HT-29 (cell line): ENCODE measurements at places on chromosomes 11 and 22. TPM values are rescaled to one million over a fixed set of nuclear protein-coding genes. Genes with fewer than 3 reads are reported as not detected.
A peak's percentile ranks its signal among the peaks of the same experiment; 100 is the strongest.

Gene FOSL1
- 123 and 140 TPM in 2 replicates for total RNA-seq

GRCh38 chr11:72617080-72617762 is 57.0 kb downstream of the PDE2A start:
- DNase-seq, result no peak

Gene SLC3A2
- total RNA-seq, result 418 and 438 TPM in 2 replicates

DNA sequence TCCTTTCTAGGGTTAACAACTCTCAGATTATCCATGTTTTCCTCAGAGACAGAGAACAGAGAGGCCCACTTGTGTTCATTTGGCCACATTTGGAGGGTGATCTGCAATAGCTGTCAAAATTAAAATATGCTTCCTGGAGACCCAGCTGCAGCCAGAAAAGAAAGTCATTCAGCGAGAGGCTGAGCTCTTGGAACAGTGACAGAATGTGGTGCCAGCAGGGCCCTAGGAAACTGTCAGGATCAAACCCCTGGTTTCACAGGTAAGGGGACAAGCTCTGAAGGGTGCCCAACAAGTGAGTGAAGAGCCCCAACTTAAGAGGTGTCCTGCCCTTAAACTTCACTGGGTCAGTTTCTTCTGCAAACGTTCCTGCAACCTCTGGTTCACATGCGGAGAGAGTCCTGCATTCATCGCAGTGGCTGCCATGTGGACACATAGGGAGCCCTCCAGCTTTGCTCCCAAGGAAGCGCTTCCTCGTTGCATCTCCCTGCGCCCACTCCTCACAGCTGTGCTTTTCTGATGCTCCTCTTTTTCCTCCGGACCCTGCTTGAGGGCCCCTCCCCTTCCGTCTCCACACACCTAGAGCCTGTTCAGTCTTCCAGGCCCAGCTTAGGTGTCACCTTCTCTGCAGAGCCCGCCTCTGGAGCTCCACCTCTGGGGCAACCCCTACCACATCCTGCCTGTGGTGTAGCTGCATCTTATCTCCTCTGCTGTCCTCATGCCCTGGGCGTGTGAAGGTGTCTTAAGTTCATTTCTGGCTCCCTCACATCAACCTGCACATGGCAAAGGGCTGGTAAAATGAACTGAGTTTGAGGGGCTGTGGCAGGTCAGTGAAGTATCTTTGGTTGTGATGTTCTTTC is 3.9 kb downstream of the UCP3 start:
- DNase-seq, result no peak

DNA sequence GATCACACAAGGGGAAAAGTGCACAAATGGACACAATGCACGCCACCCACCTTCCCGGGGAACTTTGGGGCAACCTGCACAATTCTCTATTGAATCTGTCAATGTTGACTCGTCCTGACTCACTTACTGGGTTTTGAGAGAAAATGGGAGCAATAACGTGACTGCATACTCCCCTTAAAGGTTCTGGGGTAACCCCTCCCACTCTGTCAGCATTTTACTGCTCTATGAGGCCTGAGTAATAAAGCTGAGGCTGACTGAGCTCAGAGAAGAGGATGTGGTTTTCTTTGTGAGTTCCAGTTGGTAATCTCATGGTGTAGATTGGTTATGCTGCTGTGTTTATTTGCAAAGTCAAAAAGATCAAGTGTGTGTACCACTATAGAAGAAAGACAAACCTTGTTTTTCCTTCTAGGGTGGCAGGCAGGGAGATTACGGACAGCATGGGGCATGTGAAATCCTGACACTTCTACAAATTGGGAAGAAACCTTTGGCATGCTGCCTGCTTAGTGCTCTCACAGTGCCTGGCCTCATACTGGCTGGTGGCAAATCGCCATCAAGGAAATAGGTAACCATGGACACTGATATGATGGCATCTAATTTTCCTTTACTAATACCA is 16.1 kb upstream of the APOA1 start:
- peak; percentile 54 for DNase-seq
